ENCODE measurements at places on chromosomes 2 and 18. TPM values are rescaled to one million over a fixed set of nuclear protein-coding genes. Genes with fewer than 3 reads are reported as not detected.
A peak's percentile ranks its signal among the peaks of the same experiment; 100 is the strongest.

The FN1 gene
- polyA plus RNA-seq: 815 TPM

The HOXD13 gene
- polyA plus RNA-seq: not detected

The ASB18 gene
- polyA plus RNA-seq: not detected

The SDC1 gene
- 124 TPM for polyA plus RNA-seq

- H3K27me3 ChIP-seq: no peaks in the 10 kb centered on the region
- H3K27ac ChIP-seq: no peak overlapping the region
- H3K36me3 ChIP-seq: no peaks in the 10 kb centered on the region
- no peak overlapping the region for H3K4me3 ChIP-seq
- no peak for DNase-seq
Observed at GRCh38 chr2:204880928-204881327, 335.7 kb downstream of the PARD3B start.

DNA sequence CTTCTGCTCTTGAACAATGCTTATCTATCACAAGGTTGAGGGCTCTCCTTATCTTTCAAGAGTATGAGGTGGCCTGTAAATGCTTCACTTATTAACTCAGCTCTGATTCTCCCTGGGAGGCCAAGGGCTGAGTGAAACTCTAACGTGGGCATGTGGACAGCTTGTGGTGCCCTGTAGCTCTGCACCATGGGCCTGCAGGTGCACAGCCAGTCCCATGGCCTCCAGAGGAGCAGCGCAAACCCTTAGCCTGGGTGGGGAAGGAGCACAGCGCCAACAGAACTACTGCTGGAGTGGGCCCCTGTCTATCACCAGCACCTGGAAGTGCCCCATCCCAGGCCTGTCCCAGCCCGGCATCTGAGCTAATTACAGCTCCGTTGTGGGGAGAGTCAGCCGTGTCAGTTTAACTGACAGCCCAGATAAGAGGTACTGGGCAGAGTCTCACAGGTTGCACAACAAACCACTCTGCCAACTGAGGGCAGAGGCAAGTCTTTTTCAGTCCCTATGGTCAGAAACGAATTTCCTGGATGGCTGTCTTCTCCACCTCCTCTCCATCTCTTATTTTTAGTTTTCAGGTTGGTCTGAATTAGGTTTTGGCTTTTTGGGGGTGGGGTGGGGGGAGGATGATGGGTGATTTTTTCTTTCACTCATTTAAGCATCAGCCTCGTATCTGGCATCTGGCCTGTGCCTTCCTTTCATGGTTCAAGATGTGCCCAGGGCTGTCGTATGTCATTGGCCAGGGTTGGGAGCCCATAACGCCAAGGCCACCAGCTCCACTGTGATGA lies 219.5 kb downstream of the BCL2 start:
- peaks cover 2% of the 10 kb centered on the region for H3K4me1 ChIP-seq
- no peak overlapping the region for H3K4me3 ChIP-seq
- H3K36me3 ChIP-seq: no peaks in the 10 kb centered on the region
- peak overlapping the region; percentile 55 for H3K27ac ChIP-seq

GRCh38 chr2:200968735-200969134 lies 5.3 kb upstream of the ORC2 start:
- peaks cover 7% of the 10 kb centered on the region for H3K4me1 ChIP-seq
- H3K36me3 ChIP-seq: no peaks in the 10 kb centered on the region
- DNase-seq: no peak
- H3K27me3 ChIP-seq: no peaks in the 10 kb centered on the region
- no peak overlapping the region for H3K27ac ChIP-seq

GRCh38 chr2:10038716-10039115 lies 4.6 kb upstream of the KLF11 start:
- H3K4me3 ChIP-seq: no peak overlapping the region
- no peak for DNase-seq
- H3K4me1 ChIP-seq: peaks cover 30% of the 10 kb centered on the region
- no peaks in the 10 kb centered on the region for H3K27me3 ChIP-seq

DNA sequence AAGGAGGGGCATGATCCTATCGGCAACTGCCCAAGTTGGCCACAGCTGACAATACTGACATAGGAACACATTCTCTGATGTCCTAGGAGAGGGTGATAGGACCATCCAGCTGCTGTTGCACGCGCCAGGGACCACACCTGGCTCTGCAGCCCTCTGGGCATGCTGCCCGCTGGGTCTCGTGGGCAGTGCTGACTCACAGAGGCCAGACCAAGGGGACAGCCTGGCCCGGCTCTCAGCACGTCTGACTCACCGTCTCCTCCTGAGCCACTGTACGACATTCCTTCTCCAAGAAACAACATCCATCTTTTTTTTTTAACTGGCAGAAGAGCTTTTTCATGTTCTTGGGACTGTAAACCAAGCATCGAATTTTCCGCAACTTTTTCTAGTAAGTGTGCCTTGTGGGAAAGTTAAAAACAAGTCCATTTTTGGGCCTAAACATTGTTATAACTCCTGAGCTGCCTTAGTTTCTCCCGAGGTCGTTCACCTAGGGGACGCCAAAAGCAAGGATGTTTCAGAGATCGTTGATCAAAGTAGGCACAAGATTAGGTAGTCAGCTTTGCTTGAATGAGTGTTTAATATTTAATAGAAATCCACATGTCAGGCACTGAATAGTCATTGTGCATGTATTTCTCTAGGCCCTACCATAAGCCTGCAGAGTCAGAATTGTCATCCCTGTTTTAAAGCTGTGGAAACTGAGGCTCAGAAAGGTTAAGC lies 100.3 kb downstream of the TTC32 start:
- H3K4me1 ChIP-seq: no peaks in the 10 kb centered on the region
- H3K36me3 ChIP-seq: no peaks in the 10 kb centered on the region
- DNase-seq: no peak
- no peaks in the 10 kb centered on the region for H3K27me3 ChIP-seq
- no peak overlapping the region for H3K27ac ChIP-seq

DNA sequence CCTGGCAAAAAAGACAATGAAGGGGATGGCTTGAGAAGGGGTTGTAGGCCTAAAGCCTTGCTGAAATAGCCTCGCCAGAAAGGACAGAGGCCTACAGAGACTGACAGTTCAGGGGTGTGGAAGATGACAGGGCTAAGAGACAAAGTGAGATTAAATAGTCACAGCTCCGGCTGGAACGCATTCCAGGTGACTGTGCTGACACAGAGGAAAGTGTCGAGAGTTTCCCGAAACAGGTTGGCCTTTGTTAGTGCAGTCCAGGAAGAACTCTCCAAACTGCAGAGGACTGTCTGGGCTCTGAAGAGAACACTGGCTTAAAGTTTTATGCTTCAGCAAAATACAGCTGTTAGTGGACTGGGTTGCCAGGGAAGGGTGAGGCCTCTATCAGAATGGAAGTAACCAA lies 52.8 kb downstream of the METTL4 start:
- H3K36me3 ChIP-seq: no peaks in the 10 kb centered on the region
- no peaks in the 10 kb centered on the region for H3K4me1 ChIP-seq
- H3K4me3 ChIP-seq: no peak overlapping the region
- no peak overlapping the region for H3K27ac ChIP-seq
- no peak for DNase-seq

DNA sequence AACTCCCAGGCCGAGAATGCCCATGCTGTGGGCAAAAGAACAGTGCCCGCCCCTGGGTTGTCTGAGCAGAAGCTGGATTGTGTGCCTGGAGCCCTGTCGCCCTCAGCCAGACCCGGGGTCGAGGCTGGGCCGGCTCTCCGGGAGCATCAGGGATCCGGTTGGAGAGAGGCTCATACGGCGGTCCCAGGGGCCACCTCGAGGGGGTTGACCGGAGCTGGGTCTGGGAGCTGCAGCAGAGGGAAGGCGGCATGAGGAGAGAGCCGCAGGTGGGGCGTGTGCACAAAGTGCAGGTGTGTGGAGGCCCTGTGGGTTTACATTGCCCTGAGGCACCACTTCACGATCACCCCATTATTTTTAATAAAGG lies 39.5 kb downstream of the MBP start:
- H3K4me1 ChIP-seq: peaks cover 1% of the 10 kb centered on the region
- DNase-seq: no peak
- H3K27ac ChIP-seq: no peak overlapping the region
- H3K36me3 ChIP-seq: no peaks in the 10 kb centered on the region
- no peak overlapping the region for H3K4me3 ChIP-seq
- no peaks in the 10 kb centered on the region for H3K27me3 ChIP-seq

DNA sequence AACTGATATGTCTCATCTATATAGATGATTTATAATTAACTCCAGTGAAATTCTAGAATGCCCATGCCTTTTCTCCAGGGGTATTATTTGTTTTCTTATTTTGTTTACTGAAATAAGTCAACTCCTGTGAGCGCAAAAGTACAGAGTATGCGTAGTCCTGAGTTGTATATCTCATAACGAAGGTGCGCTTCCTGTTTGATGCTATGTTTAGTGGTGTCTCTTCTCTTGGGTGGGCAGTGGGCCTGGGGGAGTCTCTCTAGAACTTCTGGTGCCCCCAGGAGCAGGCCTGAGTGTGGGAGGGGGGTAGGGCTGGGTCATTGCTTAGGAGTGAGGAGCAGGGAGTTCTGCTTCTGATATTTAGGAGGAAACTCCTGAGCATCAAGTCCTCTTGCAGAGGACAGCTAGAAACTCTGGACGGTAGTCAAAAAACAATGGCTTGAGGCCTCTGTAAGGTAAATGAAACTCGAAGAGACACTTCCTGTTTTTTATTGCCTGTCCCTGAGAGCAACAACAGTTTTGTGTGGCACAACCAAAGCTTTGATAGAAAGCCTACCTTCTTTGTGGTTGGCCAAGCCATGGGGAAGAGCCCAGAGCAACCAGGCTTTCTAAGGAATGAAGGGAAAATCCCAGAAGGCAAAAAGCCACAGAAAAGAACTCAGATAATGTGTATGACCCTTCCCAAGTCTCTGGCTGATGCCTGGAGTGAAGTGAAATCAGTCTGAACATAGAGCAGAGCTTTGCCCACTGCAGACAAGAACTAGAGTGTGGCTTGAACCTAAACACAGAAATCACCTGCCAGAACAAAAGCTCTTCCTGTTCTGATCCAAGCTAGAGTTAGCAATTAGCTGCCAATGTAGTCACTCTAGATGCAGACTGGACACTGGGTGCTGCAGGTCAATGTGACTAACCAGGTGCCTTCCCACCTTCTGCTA lies 8.5 kb upstream of the SP140L start:
- H3K4me3 ChIP-seq: no peak overlapping the region
- no peaks in the 10 kb centered on the region for H3K36me3 ChIP-seq
- DNase-seq: no peak

DNA sequence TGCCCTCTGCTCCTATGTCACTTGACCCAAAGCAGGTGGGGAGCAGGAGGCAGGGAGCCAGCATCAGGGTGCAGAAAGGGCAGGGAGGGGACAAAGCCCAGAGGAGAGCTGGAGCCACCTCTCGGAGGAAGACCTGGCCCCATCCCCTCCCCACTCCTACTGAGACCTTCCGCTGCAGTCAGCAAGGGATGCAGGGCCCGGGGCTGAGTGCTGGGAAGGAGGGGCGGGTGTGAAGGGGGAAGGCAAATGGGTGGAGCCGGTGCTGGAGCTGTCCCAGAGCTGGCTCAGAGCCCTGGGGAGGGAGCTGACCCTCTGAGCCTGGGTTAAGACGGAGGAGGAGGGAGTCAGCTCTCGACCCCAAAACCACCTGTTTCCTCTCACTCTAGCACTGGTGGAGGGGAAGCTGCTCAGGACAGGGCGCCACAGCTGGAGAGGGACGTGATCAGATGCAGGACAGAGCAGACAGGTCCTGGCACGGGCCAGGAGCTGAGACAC lies 33.8 kb downstream of the HS1BP3 start:
- peaks cover 17% of the 10 kb centered on the region for H3K4me1 ChIP-seq
- DNase-seq: peak; percentile 56
- no peaks in the 10 kb centered on the region for H3K27me3 ChIP-seq
- H3K27ac ChIP-seq: peak overlapping the region; percentile 81
- H3K4me3 ChIP-seq: no peak overlapping the region
- peaks cover 4% of the 10 kb centered on the region for H3K36me3 ChIP-seq

DNA sequence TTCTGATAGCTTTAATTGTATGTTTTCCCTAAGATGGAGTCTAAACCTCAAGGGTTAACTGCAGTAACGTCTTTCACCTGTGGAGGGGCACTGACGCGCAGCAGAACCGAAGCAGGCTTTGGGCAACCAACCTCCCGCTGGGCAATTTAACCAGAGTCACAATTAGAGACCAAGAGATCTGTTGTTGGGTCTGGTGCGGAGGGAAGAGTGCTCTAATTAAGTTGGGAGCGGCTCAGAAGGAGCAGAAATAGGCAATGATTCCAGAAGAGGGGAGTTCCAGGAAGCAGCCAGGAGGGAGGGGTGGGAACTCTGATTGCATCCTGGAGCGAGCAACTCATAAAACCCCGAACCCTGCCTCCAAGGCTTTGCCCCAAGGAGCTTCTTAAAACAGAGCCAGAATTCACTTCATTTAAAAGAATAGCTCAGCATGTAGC lies 245.8 kb downstream of the PAX3 start:
- no peaks in the 10 kb centered on the region for H3K4me1 ChIP-seq
- DNase-seq: no peak
- no peak overlapping the region for H3K4me3 ChIP-seq
- peaks cover 8% of the 10 kb centered on the region for H3K27me3 ChIP-seq
- H3K27ac ChIP-seq: no peak overlapping the region
- H3K36me3 ChIP-seq: no peaks in the 10 kb centered on the region

DNA sequence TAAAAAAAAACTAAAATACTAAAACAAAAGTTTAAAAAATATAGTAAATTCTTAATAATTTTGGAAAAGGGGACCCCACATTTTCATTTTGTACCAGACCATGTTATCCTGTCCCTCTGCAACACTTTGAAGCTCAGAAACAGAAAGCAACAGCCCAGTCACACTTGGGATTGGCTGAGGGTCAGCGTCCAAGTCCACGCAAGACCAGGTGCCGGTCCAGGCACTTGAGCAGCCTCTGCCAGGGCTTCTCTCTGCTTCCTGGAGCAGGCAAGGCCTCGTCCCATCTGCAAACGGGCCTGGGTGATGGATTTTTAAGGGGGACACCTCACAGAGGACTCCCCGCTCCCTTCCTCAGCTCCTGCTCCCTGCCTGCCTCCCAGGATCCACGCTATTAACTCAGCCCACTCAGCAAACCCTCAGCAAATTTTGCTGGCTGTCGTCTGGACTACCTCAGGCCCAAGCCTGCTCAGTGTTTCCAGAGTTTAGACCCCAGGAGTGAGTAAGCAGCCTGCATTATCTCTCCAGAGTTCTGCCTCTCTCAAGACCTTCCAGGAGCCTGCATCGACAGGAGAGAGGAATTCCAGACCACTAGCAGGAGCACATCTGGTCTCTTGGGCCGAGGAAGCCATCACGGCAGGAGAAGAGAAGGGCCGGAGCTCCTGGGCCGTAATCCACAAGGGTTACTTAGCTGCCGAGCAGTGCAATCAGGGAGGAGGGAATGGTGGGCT lies 88.7 kb upstream of the STPG4 start:
- H3K36me3 ChIP-seq: no peaks in the 10 kb centered on the region
- no peak overlapping the region for H3K4me3 ChIP-seq
- DNase-seq: no peak
- H3K27ac ChIP-seq: no peak overlapping the region
- H3K27me3 ChIP-seq: no peaks in the 10 kb centered on the region

DNA sequence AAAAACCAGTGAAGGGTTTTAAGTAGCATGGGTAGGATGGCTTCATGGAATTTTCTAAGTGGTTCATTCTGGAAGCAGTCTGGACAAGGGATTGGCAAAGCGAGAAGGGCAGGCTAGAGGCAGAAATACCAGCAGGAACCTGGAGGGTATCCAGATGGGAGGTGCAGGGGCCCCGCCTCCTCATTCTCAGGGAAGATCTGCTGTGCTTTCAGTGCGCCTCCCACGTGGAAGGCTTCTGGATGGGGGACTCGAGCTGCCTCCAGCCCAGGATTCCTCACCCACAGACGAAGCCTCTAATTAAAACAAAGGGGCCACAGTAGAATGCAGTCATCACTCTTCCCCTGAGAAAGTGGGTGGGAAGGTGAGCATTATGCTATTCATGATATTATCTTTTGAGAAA lies 79.8 kb downstream of the VSNL1 start:
- H3K27me3 ChIP-seq: no peaks in the 10 kb centered on the region
- H3K27ac ChIP-seq: no peak overlapping the region
- H3K36me3 ChIP-seq: no peaks in the 10 kb centered on the region
- no peak for DNase-seq

- no peak overlapping the region for H3K27ac ChIP-seq
- H3K4me3 ChIP-seq: no peak overlapping the region
- H3K4me1 ChIP-seq: no peaks in the 10 kb centered on the region
- H3K36me3 ChIP-seq: no peaks in the 10 kb centered on the region
Observed at GRCh38 chr18:76323891-76324290, 171.2 kb downstream of the ZNF516 start.
